ENCODE measurements at places on chromosomes 6 and 20.

GRCh38 chr20:19806806-19807190 is 48.7 kb downstream of the RIN2 start:
- no peak for DNase-seq

- DNase-seq: no peak
Observed at GRCh38 chr6:73734832-73735453, 38.9 kb downstream of the CD109 start.

- DNase-seq: peak; percentile 47
Observed at GRCh38 chr6:45791211-45792168, 224.2 kb downstream of the CLIC5 start.

DNA sequence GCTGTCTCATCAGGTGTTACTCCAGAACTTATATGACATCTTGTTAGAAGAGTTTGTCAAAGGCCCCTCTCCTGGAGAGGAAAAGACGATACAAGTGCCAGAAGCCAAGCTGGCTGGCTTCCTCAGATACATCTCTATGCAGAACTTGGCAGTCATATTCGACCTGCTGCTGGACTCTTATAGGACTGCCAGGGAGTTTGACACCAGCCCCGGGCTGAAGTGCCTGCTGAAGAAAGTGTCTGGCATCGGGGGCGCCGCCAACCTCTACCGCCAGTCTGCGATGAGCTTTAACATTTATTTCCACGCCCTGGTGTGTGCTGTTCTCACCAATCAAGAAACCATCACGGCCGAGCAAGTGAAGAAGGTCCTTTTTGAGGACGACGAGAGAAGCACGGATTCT is 43.7 kb upstream of the SMIM28 start:
- no peak for DNase-seq

DNA sequence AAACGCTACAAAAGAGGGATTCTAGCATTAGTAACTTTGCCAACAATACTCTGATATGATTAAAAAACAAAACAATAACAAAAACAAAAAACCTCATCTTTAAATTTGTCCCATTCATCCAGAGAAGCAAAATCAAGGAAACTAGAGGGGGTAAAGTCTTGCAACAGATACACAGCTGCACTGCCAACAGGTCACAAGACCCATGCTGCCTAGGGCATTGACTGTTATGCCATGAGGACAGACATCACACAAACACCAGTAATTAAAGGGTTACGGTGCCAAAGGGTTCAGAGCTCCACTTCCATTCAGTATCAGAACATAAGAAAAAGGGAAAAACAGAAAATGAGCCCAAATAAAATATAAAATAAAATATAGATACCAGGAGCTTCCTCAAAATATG is 1.6 kb downstream of the TBC1D20 start:
- no peak for DNase-seq

GRCh38 chr20:31923388-31924331 is 28.2 kb downstream of the PDRG1 start:
- no peak for DNase-seq

DNA sequence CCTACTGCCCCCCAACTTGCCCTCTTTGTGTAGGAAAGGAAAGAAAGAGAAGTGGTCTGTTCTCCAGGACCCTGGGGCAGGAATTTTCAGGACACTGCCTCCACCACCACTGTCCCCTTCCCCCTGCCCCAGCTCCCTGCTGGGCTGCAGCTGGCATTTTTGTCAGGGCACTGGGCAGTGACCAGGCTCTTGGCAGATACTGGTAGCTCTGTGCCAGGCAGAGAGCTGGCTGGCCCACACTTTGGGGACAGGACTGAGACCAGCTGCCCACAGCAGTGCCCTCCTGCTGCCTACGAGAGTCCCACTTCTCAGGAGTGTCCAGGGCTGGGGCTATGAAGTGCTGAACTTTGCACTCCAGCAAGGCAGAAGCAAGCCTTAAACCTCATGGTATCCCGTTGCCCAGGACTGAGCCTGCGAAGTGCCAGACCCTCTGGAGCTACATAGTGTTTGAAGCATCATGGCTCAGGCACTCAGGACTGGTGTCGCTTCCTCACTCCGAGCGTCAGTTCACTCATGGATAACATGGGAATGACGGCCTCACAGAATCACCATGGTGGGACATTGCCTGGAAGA is 19.3 kb downstream of the SLC13A3 start:
- no peak for DNase-seq

DNA sequence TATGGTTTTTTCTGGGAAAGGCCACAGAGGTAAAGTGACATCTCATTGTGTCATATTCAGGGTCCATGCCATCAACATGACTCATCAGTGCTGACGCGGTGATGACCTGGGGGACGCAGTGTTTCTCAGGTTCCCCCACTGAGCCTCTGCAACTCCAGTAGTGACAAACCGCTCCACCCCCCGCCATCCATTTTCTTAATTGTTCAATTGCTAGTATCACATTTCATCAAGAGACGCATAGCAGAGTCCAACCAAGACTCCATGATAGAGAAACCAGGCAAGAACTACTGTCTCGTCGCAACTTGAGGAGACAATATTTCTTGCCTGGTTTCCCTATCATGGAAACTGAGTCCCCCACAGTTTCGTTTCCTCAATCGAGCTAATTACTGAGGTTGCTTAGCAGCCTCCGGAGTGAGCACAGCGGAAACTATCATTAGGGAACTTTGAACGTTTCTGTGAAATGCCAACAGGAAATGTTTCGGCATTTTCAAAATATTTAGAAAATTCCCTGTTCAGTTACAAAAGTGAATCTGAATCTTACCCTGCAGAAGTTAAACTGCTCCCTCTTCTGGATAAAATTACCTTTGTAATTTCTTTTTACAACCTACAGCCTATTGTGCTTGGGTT is 12.2 kb upstream of the SERPINB1 start:
- peak; percentile 88 for DNase-seq

DNA sequence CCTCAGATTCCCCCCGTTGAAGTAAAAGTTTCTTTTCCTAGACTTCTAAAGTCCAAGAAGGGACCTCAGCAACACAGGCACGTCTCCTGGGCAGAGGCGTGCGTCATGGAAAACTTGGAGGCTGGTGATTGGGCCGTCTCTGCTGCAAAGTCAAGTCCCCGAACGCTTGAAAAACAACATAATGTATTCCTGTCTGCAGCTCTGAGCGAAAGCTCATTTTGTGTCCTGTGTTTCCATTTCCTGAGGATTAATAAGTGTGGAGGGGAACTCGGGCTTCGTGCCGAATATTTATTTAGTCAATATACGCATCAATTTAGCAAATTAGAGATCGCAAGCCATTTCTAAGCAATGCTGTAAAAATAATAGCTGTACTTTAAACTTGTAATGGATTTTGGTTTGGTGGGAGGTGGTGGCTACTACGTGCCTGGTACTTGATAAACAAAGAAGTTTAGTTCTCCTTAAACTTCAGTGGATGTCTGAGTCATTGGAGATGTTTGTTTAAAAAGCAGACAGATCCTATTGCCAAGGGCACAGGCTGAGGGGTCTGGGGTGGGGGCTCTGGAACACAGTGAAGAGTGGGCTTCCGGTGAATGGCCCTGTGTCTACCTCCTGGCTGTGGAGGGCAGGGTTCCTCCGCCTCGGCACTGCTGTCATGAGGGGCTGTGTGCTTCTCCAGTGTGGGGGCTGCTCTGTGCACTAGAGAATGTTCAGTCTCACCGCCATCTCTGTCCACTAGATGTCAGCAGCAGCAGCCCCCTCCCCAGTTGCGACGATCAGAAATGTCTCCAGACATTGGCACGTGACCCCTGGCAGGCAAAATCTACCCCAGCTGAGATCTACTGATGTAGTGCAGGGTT is 21.8 kb downstream of the PCK1 start:
- no peak for DNase-seq

DNA sequence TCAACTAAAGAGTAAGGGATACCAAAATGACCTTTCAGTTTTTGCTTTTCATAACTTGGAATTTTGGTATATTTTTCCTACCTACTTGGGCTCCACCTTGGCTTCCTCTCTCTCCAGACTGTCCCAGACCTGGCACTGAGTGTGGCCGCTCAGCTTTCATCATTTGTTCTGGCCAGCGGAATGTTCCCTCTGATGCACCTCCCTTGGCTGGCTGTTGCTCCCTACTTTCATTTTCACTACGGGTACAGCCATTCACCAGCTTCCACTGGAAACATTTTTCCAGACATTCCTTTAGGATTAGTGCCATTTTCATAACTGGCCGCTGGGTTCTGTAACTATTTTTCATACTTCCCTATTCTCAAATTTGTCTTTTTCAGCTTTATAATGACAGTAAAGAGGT is 487.4 kb downstream of the TENT5A start:
- DNase-seq: peak; percentile 47

GRCh38 chr20:297925-298775 is 780 bp downstream of the ZCCHC3 start:
- peak; percentile 58 for DNase-seq

DNA sequence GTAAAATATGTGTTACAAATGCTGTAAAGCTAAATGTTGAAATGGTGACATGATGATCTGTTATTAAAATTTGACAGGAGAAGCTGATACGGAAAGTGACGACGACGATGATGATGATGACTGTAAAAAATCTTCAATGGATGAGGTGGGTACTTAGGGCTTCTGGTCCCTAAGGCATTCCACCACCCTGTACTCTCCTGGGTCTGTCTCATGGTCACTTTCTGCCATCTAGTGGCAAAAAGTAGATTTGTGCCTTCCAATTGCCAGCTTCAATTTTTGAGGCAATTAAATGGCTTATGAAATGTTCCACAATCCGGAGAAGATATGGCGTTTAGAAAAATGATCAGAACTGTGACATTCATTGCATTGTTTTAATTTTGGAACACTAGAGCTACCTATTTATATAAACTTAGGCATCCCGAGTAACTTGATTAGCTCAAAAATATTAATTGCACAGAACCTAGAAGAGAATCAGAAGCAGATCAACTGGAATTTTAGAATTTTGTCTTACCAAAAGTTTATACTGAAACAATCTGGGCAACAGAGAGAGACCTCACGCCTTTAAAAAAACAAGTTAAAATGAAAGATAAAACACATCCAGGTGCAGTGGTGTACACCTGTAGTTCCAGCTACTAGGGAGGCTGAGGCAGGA is 346.5 kb upstream of the PLCB4 start:
- DNase-seq: peak; percentile 67

- no peak for DNase-seq
Observed at GRCh38 chr20:58308680-58309527, 611 bp upstream of the RAB22A start.

DNA sequence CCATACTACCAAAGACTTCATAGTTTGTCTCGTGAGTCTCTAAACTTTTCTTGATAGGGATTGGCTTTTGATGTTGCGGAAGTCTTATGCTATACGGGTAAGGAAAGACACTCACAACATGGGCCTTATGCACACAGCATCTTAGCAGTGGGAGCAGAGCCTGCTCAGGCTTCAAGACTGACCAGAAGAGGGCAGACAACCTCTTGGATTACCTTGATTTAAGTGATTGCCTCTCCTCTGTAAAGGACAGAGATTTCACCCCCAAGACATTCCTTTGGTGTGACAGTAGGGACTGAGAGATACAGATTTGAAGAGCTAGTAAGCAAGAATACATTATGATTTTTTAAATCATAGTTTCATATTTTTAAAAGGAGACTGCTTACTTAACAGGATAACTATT is 71.0 kb upstream of the SAMD3 start:
- DNase-seq: peak; percentile 49

DNA sequence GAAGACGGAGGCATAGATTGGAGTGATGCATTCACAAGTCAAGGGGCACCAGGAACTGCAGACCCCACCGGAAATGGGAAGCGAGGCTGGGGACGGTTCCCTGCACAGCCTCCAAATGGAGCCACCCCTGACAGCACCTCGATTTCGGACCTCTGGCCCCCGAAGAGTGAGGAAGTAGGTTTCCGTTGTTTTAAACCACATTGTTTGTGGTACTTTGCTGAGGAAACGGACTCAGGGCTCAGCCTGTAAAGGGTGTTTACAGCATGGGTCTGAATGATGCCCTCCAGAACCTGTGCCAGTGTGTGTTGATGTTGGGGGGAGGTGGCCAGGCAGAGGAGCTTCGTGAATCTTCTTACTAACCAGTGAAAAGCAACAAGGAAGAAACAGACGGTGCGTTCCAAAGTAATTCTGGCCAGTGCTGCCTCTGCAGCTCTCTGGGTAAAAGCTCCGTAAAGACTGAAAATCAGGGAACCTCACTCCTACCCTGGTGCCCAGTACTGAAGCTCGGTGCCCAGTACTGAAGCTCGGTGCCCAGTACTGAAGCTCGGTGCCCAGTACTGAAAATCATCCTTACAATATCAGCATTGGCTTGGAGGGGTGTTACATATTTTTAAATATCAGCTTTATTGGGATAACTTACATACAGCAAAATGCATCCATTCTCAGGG is 30.1 kb upstream of the CCR6 start:
- no peak for DNase-seq

DNA sequence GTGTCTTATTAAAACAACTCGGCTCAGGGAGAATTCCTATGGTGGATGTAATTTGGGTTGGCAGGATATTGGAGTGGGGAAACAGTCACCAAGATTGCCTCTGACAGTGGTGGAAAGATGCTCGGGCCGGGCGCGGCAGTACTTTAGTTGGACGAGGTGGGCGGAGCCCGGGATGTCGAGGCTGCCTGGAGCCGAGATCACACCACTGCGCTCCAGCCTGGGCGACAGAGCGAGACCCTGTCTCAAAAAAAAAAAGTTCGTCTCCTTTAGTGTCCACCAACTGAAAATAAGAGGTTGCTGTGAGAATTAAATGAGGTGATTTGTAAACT is 621 bp downstream of the NOL7 start:
- DNase-seq: no peak

DNA sequence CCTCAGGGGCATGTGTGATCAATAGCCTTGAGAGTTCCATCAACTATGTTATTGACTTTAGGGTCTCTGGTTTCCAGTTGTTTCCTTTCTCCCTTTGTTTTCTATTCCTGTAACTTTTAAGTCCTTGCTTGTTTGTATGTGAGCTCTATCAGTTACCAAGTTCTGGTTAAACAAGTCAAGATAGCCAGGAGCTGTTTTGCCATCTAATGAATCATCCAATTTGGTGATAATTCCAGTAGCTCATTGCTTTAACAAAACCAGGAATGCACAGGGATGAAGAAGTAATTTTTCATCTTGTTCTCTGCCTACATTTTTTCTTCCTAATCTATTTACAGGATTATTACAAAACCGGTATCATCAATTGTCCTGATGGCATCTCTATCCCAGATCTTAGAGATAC is 36.5 kb downstream of the KCTD20 start:
- DNase-seq: no peak

All from HS-5 (cell line).